Progenitor cell of endocrine pancreas (in vitro differentiated cells): ENCODE measurements at places on chromosomes 13 and 19.

- H3K27me3 ChIP-seq = no peaks in the 10 kb centered on the region
- no peak overlapping the region for H3K4me3 ChIP-seq
- H3K27ac ChIP-seq = no peak overlapping the region
- DNase-seq = no peak
These were observed 41.0 kb downstream of the AKAP11 start for GRCh38 chr13:42312817-42313431.

- peaks cover 4% of the 10 kb centered on the region for H3K27me3 ChIP-seq
- peak overlapping the region; percentile 23 for H3K4me3 ChIP-seq
- no peak for DNase-seq
- peaks cover 12% of the 10 kb centered on the region for H3K4me1 ChIP-seq
These were observed 16.9 kb upstream of the CYP2S1 start for GRCh38 chr19:41175801-41176777.

DNA sequence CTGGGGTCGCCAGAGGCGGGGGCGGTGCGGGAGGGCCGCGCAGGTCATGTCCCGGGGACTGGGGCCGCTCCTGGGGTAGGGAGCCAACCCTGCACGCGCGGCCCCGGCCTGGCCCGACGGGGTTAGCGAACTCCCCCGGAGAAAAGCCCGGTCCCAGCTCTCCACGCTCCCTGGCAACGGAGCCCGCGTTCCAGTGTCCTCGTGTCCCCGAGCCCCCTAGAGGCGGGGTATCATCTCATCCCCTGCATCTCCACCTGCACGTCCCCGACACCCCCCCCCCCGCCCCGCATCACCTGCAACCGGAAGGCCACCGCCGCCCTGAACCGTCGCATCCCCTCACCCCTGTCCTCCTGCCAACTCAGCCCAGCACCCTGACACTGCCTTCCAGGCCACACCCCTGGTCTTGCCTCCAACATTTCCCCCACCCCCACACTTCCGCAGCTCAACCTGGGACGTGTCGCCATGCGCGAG is 2.7 kb downstream of the WDR88 start:
- no peak overlapping the region for H3K4me3 ChIP-seq
- peaks cover 10% of the 10 kb centered on the region for H3K36me3 ChIP-seq
- H3K27ac ChIP-seq = no peak overlapping the region
- H3K4me1 ChIP-seq = no peaks in the 10 kb centered on the region
- no peak for DNase-seq

DNA sequence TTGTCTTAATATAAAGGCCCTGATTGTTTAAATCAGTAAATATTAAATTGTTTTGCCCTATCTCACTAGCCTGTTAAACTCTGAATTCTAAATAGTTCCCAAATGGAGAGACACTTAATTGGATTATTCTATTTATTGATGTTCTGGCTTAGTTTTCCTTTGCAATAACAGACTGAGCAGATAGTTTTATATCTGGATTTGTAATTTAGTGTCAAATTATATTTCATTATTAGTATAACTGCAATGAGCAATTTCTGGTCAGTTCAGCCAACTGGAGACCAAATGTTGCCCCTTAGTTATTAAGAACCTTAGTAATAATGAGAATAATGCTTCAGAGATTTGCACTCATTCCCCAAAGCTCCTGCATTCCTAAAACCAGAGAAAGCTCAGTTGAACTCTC is 10.1 kb downstream of the FAM124A start:
- H3K4me1 ChIP-seq = no peaks in the 10 kb centered on the region
- DNase-seq = no peak
- H3K4me3 ChIP-seq = no peak overlapping the region
- peaks cover 19% of the 10 kb centered on the region for H3K27me3 ChIP-seq
- H3K27ac ChIP-seq = no peak overlapping the region
- H3K36me3 ChIP-seq = no peaks in the 10 kb centered on the region

GRCh38 chr19:55907286-55907685 is 24.9 kb downstream of the NLRP13 start:
- peaks cover 4% of the 10 kb centered on the region for H3K36me3 ChIP-seq
- H3K27me3 ChIP-seq = no peaks in the 10 kb centered on the region
- H3K4me3 ChIP-seq = no peak overlapping the region
- DNase-seq = no peak

GRCh38 chr19:43624933-43625332 is 5.5 kb upstream of the ZNF428 start:
- H3K27me3 ChIP-seq = no peaks in the 10 kb centered on the region
- no peak overlapping the region for H3K27ac ChIP-seq
- no peak for DNase-seq
- peaks cover 8% of the 10 kb centered on the region for H3K4me1 ChIP-seq
- peaks cover 29% of the 10 kb centered on the region for H3K36me3 ChIP-seq

GRCh38 chr19:46609511-46610412 is 8.6 kb downstream of the CALM3 start:
- peaks cover 16% of the 10 kb centered on the region for H3K36me3 ChIP-seq
- H3K27me3 ChIP-seq = peaks cover 3% of the 10 kb centered on the region
- H3K4me1 ChIP-seq = peaks cover 8% of the 10 kb centered on the region

DNA sequence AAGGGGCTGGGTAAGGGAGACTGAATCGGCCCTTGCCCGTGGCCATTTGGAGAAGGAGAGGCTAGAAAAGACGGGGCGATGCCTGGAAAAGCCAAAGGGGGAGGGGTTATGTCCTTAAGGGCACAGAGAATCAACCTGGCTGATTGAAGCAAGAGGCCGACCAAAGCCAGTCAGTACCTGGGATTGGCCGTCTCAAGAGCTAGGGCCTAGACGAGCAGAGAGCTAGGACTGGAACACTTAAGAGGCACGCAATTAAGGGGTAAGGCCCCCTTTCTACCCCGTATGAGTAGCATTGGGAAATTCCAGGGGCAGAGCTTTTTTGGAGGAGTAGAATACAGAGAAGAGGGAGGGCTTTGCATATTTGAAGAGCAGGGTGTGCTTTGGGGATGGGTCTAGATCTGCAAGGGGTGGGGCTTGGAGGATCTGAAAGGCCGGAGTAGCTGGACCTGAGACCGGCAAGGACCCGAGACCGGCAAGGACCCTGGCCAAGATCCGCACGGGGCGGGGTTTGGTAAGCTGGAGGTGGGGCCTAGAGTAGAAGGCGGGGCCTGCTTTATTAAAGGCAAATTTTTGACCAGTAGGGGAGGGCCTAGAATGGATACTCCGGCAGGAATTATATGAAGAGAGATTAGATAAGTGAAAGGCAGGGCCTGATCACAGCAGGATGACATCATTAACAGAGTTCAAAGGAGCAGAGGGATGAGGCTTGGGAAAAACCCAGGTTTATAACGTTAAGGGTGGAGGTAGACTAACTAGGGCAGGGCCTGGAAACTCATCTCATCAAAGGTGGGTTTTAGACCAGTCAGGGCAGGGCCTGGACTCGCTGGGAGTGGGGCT is 10.7 kb upstream of the CACNG6 start:
- no peak for DNase-seq
- peak overlapping the region; percentile 79 for H3K4me3 ChIP-seq
- peak overlapping the region; percentile 80 for H3K27ac ChIP-seq

GRCh38 chr19:54428323-54429175 is 13.3 kb downstream of the TTYH1 start:
- no peak overlapping the region for H3K4me3 ChIP-seq
- H3K27me3 ChIP-seq = peaks cover 60% of the 10 kb centered on the region
- peaks cover 4% of the 10 kb centered on the region for H3K4me1 ChIP-seq
- peaks cover 17% of the 10 kb centered on the region for H3K36me3 ChIP-seq
- H3K27ac ChIP-seq = no peak overlapping the region

GRCh38 chr13:28719227-28720055 is 671 bp upstream of the SLC46A3 start:
- no peak for DNase-seq
- no peaks in the 10 kb centered on the region for H3K36me3 ChIP-seq
- H3K27ac ChIP-seq = peak overlapping the region; percentile 92
- peak overlapping the region; percentile 78 for H3K4me3 ChIP-seq
- H3K4me1 ChIP-seq = peaks cover 28% of the 10 kb centered on the region

- no peak for DNase-seq
- peaks cover 6% of the 10 kb centered on the region for H3K27me3 ChIP-seq
- H3K4me1 ChIP-seq = peaks cover 3% of the 10 kb centered on the region
- no peaks in the 10 kb centered on the region for H3K36me3 ChIP-seq
These were observed 35.7 kb downstream of the LACC1 start for GRCh38 chr13:43915451-43915850.

DNA sequence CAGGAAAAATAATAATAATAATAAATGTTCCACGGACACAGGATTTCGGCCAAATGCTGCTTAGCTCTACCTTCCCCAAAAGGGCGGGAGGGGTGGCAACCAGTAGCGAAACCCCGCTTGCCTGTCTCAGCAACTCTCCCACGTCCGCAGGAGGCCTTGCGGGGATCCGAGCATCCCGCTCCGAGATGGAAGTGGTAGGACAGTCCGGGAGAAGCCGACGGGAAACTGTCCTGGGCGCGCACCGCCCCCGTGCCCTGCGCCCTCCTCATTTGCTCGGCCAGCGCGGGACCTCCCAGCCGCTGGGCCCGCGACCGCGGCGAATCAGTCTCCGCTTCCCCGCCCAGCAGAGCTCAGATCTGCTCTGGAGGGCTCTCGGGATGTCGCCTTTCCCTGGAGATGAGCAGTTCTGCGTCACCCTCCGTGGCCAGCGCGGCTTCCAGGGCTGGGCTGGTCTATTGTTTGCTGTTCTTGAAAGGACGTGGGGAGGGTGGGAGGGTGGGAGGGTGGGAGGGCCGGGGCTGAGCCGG is 48.9 kb upstream of the PABPC3 start:
- peaks cover 3% of the 10 kb centered on the region for H3K4me1 ChIP-seq
- H3K27ac ChIP-seq = no peak overlapping the region
- H3K36me3 ChIP-seq = no peaks in the 10 kb centered on the region
- peak overlapping the region; percentile 69 for H3K4me3 ChIP-seq
- peak; percentile 20 for DNase-seq

DNA sequence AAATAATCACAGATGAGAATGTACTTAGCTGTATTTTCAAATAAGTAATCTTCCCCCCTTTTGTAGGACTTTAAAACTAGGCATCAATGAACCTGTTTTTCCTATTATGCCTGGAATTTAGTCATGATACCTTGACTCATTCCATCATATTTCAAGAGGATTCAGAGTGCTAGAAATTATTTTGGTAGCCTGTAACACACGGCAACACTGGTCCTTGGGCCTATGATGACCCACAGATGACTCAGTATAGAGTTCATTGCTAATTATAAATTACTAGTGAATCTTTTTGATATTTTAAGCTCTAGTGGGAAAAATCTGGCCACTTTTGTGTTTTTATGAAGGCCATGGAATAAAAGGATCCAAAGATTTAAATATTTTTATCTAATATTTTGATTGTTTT is 26.0 kb upstream of the GARRE1 start:
- no peak overlapping the region for H3K27ac ChIP-seq
- peaks cover 30% of the 10 kb centered on the region for H3K36me3 ChIP-seq
- no peaks in the 10 kb centered on the region for H3K27me3 ChIP-seq
- H3K4me3 ChIP-seq = no peak overlapping the region
- no peaks in the 10 kb centered on the region for H3K4me1 ChIP-seq

- H3K4me1 ChIP-seq = no peaks in the 10 kb centered on the region
- no peak overlapping the region for H3K4me3 ChIP-seq
- DNase-seq = no peak
- H3K27ac ChIP-seq = no peak overlapping the region
- H3K27me3 ChIP-seq = peaks cover 2% of the 10 kb centered on the region
These were observed 77.1 kb downstream of the CHST8 start for GRCh38 chr19:33698576-33699435.

- no peak overlapping the region for H3K4me3 ChIP-seq
- peaks cover 11% of the 10 kb centered on the region for H3K4me1 ChIP-seq
- H3K27me3 ChIP-seq = no peaks in the 10 kb centered on the region
- H3K27ac ChIP-seq = peak overlapping the region; percentile 77
- no peaks in the 10 kb centered on the region for H3K36me3 ChIP-seq
These were observed 16.8 kb downstream of the SPC24 start for GRCh38 chr19:11138601-11139300.

GRCh38 chr19:34188408-34188807 is 16.1 kb downstream of the LSM14A start:
- no peak overlapping the region for H3K4me3 ChIP-seq
- H3K36me3 ChIP-seq = no peaks in the 10 kb centered on the region
- DNase-seq = no peak
- no peaks in the 10 kb centered on the region for H3K27me3 ChIP-seq
- H3K27ac ChIP-seq = no peak overlapping the region

DNA sequence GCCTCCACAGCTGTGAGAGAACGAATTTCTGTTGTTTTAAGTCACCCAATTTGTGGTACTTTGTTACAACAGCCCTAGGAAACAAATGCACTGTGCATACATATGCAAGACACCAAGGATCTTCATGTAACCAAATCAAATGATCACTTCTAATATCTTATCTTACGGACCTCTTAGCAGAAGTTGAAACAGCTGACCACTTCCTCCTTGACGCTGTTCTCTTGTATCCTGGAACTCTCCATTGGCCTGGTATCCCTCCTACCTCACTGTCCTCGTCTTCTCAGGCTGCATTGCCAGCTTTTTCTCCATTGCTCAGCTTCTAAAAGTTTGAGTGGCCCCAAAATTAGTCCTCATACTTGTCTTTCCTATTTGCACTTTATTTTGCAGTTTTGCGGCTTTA is 200.4 kb downstream of the DLEU7 start:
- no peak for DNase-seq
- no peak overlapping the region for H3K27ac ChIP-seq
- peaks cover 8% of the 10 kb centered on the region for H3K4me1 ChIP-seq
- H3K4me3 ChIP-seq = no peak overlapping the region
- no peaks in the 10 kb centered on the region for H3K27me3 ChIP-seq

DNA sequence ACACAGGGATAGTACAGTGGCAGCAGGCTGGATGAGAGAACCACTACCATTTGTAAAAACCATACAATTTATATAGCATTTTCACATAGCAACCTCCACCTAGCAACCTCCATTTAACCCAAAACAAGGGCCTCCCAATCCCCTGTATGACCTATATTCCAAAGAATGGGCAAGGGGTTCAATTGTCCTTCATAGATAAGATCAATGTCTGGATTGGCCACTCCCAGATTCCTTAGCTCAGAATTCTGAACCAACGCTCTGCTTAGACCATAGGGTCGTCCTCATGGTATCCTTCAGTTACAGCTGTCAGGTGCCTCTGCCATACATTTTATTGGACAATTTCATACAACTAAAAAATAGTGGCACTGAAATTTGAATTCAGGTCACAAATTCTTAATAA is 166.2 kb downstream of the KCTD12 start:
- no peak for DNase-seq
- no peak overlapping the region for H3K4me3 ChIP-seq
- peaks cover 4% of the 10 kb centered on the region for H3K27me3 ChIP-seq
- H3K36me3 ChIP-seq = no peaks in the 10 kb centered on the region
- no peak overlapping the region for H3K27ac ChIP-seq

GRCh38 chr13:41049480-41050440 is 11.5 kb upstream of the WBP4 start:
- no peak overlapping the region for H3K4me3 ChIP-seq
- H3K4me1 ChIP-seq = peaks cover 6% of the 10 kb centered on the region
- peak overlapping the region; percentile 7 for H3K27ac ChIP-seq
- H3K27me3 ChIP-seq = no peaks in the 10 kb centered on the region
- no peak for DNase-seq

DNA sequence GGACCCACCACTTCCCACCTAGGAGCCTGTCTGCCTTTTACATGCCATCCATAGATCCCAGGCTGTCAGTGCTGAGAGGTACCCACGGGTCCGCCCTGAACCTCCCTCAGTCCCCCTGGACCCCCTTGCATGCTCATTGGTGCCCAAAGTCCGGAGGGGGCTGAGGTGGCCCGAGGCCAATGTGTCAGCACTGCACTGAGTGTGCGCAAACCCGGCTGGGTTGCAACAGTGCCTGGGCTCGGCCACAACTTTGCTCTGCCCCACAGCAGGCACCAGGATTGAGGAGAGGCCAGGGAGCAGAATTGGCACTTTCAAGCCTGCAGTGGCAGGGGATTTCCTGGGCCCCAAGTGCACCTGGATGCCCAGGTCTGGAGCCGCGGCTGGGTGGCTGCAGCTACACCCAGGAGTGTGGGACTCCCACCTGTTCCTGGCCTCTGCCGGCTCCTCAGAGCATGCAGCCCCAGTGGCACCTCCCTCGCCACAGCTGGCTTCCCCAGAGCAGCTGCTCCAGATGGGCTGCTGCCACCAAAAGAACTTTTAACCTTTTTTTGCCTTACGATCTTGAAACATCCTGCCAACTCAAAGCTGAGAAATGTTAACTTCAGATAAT is 837.0 kb downstream of the SLITRK6 start:
- no peaks in the 10 kb centered on the region for H3K36me3 ChIP-seq
- no peaks in the 10 kb centered on the region for H3K4me1 ChIP-seq
- H3K4me3 ChIP-seq = no peak overlapping the region
